ENCODE measurements at places on chromosomes 7 and 10. TPM values are rescaled to one million over a fixed set of nuclear protein-coding genes. Genes with fewer than 3 reads are reported as not detected.
A peak's percentile ranks its signal among the peaks of the same experiment; 100 is the strongest.

HECW1 gene
- not detected for total RNA-seq

NRP1 gene
- 6.1 TPM for total RNA-seq

ANKRD1 gene
- total RNA-seq = not detected

UCMA gene
- total RNA-seq = not detected

DNA sequence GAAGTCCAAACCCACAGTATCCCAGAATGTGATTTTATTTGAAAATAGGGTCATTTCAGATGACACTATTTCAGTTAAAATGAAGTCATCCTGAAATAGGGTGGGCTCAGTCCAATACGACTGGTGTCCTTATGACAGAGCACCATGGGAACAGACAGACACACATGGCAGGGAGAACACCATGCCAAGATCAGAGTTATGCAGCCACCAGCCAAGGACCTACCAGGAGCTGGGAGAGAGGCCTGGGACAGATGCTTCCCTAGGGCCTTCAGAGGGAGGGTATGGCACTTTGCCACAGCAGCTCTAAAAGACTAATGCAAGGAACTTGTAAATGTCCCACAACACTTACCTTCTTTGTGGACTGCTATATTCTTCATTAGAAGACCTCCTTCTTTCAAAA lies 226.5 kb downstream of the NEBL start:
- H3K4me1 ChIP-seq = no peaks in the 10 kb centered on the region
- no peak overlapping the region for H3K27ac ChIP-seq
- DNase-seq = no peak
- H3K4me3 ChIP-seq = no peak overlapping the region
- no peaks in the 10 kb centered on the region for H3K27me3 ChIP-seq

- H3K36me3 ChIP-seq = no peaks in the 10 kb centered on the region
- peaks cover 16% of the 10 kb centered on the region for H3K27me3 ChIP-seq
- H3K4me3 ChIP-seq = no peak overlapping the region
- H3K27ac ChIP-seq = no peak overlapping the region
- DNase-seq = no peak
Measured at GRCh38 chr7:23235813-23236221, 10.8 kb upstream of the GPNMB start.

DNA sequence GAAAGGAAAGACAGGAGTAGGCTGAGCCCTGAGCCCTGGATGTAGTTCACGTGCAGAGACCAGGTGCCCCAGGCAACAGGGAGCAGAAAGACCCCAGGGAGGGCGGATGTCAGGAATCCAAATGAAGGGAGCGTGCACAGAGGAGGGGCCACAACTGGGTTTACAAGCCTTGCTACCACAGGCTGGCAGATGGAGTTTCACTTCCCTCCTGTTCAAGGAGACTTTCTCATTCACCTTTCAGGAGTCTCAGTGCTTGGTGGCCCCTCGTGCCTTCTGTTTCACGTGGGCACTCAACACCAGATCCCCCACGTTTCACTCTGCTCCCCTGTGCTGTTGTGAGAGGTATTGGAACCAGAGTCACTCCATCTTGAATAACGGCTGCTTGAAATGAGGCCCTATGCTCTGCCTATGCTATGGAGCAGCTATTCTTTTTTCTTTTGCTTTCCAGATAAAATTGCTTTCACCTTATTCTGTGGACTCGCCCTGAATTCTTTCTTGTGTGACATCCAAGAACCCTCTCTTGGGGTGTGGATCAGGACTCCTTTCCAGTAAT lies 601.4 kb upstream of the IGFBP3 start:
- H3K36me3 ChIP-seq = no peaks in the 10 kb centered on the region
- no peak for DNase-seq
- no peak overlapping the region for H3K4me3 ChIP-seq

DNA sequence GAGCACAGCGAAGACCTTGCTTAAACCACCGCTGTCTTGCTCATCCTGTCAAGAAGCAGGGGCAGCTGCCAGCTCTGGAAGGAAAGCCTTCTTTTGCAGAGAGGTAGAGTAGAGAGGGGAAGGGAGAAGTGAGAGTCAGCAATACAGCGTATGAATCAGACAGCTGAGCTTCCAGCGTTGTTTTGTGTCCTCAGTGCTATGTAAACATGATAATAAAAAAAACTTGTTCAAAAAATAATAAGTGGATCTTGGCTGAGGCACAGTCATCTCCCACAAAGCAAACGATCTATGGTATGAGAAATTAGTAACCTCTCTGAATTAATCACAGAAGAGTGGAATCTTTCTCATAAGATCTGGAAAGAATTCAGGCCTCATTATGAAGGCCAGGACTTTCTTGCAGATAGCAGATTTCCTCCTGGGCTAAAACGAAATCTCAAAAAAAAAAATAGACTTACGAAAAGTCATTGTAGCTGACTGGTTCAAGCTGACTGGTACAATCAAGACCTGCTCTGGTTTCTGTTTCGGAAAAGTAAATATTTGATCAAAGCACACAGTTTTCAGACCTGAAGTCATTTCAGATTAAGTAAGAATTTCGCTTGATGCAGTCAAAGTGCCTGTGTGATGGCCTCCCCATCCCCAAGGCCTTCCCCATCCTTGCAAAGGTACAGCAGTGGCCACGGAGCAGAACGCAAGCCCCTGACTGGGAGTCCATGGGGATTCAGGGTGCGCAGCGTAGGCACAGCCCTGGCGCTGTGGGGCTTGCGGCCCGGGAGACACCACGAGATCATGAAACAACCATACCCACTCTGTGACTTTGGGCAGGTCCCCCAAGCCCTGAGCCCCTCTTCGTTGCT lies 29.4 kb downstream of the CHST15 start:
- no peak overlapping the region for H3K4me3 ChIP-seq
- peaks cover 6% of the 10 kb centered on the region for H3K27me3 ChIP-seq
- no peak overlapping the region for H3K27ac ChIP-seq

- H3K27me3 ChIP-seq = no peaks in the 10 kb centered on the region
- H3K4me3 ChIP-seq = peak overlapping the region; percentile 31
- H3K4me1 ChIP-seq = peaks cover 30% of the 10 kb centered on the region
- peaks cover 23% of the 10 kb centered on the region for H3K36me3 ChIP-seq
Measured at GRCh38 chr10:30986053-30986555, 45.6 kb downstream of the ZNF438 start.

DNA sequence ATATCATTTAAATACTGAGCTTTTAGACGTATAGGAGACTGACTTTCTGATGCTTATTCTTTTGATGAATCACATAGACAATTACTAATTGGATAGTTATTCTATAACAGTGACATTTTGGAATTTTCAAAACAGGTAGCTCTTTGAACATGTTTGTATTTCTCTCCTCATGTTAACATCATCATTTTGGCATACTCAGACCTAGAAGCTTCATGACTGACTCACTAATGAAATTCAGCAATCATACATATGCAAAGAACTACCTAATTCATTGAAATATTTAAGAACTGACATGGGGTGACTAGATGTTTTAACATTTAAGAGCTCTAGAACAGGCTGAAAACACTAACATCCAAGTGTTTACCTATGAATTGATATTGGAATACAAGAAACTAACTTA lies 192.3 kb downstream of the VTI1A start:
- no peak overlapping the region for H3K27ac ChIP-seq
- H3K4me1 ChIP-seq = no peaks in the 10 kb centered on the region
- no peaks in the 10 kb centered on the region for H3K36me3 ChIP-seq

GRCh38 chr10:22367471-22367870 lies 22.2 kb downstream of the SPAG6 start:
- no peaks in the 10 kb centered on the region for H3K36me3 ChIP-seq
- DNase-seq = no peak
- H3K27ac ChIP-seq = peak overlapping the region; percentile 83
- H3K4me1 ChIP-seq = peaks cover 42% of the 10 kb centered on the region
- H3K4me3 ChIP-seq = no peak overlapping the region

- H3K4me3 ChIP-seq = no peak overlapping the region
- H3K27ac ChIP-seq = no peak overlapping the region
- no peak for DNase-seq
- no peaks in the 10 kb centered on the region for H3K27me3 ChIP-seq
Measured at GRCh38 chr10:44013981-44014380, 365.3 kb upstream of the ZNF32 start.

DNA sequence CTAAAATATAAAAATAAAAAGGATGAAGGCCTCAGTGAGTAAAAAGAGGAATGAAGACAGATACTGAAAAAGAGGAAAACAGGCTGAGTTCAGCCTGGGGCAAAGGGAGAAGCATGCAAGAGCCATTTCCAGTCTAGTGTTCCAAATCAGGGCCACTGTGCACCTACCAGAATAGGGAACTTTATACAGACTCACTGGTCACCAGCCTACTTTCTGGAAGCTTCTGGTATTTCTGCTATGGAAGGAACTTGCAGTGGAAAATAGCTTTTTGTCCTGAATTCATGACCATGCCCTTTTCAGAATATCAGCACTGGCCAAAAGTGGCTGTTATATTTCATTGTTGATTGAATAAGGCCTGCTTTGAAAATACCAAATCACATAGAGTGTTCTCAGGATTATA lies 28.8 kb downstream of the ABRAXAS2 start:
- H3K4me1 ChIP-seq = no peaks in the 10 kb centered on the region
- no peak overlapping the region for H3K4me3 ChIP-seq
- no peak for DNase-seq
- peaks cover 50% of the 10 kb centered on the region for H3K36me3 ChIP-seq
- H3K27me3 ChIP-seq = no peaks in the 10 kb centered on the region

DNA sequence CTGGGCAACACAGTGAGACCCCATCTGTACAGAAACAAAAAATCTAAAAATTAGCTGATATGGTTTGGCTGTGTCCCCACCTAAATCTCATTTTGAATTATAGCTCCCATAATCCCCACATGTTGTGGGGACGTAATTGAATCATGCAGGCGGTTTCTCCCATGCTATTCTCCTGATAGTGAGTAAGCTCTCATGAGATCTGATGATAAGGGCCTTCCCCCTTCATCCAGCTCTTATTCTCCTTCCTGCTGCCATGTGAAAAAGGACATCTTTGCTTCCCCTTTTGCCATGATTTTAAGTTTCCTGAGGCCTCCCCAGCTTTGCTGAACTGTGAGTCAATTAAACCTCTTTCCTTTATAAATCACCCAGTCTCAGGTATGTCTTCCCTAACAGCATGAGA lies 136.5 kb downstream of the SFMBT2 start:
- no peak for DNase-seq
- peaks cover 46% of the 10 kb centered on the region for H3K4me1 ChIP-seq
- no peak overlapping the region for H3K27ac ChIP-seq
- peaks cover 59% of the 10 kb centered on the region for H3K36me3 ChIP-seq

DNA sequence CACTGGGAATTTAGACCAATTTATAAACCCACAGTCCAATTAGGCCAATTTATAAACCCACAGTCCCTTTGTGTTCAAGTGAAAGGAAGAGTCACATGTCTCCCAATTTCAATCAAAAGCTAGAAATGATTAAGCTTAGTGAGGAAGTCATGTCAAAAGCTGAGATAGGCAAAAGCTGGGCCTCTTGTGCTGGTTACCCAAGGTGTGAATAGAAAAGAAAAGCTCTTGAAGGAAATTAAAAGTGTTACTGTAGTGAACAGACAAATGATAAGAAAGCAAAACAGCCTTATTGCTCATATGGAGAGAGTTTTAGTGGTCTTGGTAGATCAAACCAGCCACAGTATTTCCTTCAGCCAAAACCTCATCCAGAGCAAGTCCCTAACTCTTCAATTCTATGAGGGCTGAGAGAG lies 245.0 kb downstream of the HDAC9 start:
- no peaks in the 10 kb centered on the region for H3K36me3 ChIP-seq
- H3K4me3 ChIP-seq = no peak overlapping the region
- H3K27me3 ChIP-seq = no peaks in the 10 kb centered on the region
- DNase-seq = no peak
- H3K27ac ChIP-seq = peak overlapping the region; percentile 25

- no peaks in the 10 kb centered on the region for H3K4me1 ChIP-seq
- no peak overlapping the region for H3K4me3 ChIP-seq
- H3K36me3 ChIP-seq = no peaks in the 10 kb centered on the region
- no peak for DNase-seq
Measured at GRCh38 chr7:121803039-121803438, 69.9 kb upstream of the PTPRZ1 start.

- H3K27me3 ChIP-seq = peaks cover 7% of the 10 kb centered on the region
- no peak for DNase-seq
- H3K27ac ChIP-seq = no peak overlapping the region
- no peaks in the 10 kb centered on the region for H3K36me3 ChIP-seq
Measured at GRCh38 chr10:15737656-15738055, 17.9 kb upstream of the ITGA8 start.

- peaks cover 5% of the 10 kb centered on the region for H3K27me3 ChIP-seq
- DNase-seq = no peak
- H3K27ac ChIP-seq = no peak overlapping the region
- no peaks in the 10 kb centered on the region for H3K4me1 ChIP-seq
- no peak overlapping the region for H3K4me3 ChIP-seq
Measured at GRCh38 chr10:67670401-67670800, 25.6 kb downstream of the CTNNA3 start.

Data from activated T-helper 2 cell treated with anti-CD3 and anti-CD28 coated beads, Interferon-gamma antibody, Interleukin-2, Interleukin-4, amounts not matched to agents 10 μg/mL and 5 μg/mL and 100 μg/mL, durations not matched to agents 14 hours and 24 hours and 36 hours (primary cell).